ENCODE measurements at places on chromosomes 5 and 9. TPM values are rescaled to one million over a fixed set of nuclear protein-coding genes. Genes with fewer than 3 reads are reported as not detected.

IL4 gene
- total RNA-seq: not detected

WDR5 gene
- 20.7 TPM for total RNA-seq

NUTM2F gene
- not detected for total RNA-seq

IRX1 gene
- not detected for total RNA-seq

GFRA3 gene
- total RNA-seq: 0.82 TPM

IFNB1 gene
- not detected for total RNA-seq

GKAP1 gene
- total RNA-seq: 4.0 TPM

IL7R gene
- total RNA-seq: 3.0 TPM

SLCO6A1 gene
- not detected for total RNA-seq

IRX4 gene
- not detected for total RNA-seq

FAM120A gene
- total RNA-seq: 179 TPM

LVRN gene
- 0.52 TPM for total RNA-seq

OSMR gene
- 6.9 TPM for total RNA-seq

IFNA8 gene
- total RNA-seq: not detected

SLC25A2 gene
- 0.95 TPM for total RNA-seq

OLFM1 gene
- total RNA-seq: 6.0 TPM

PCDHGC4 gene
- 0.92 TPM for total RNA-seq

ADAMTSL2 gene
- 1.2 TPM for total RNA-seq

GM2A gene
- 19.0 TPM for total RNA-seq

ECPAS gene
- 89.4 TPM for total RNA-seq

IFNE gene
- not detected for total RNA-seq

TMEM252 gene
- 0.89 TPM for total RNA-seq

SLF1 gene
- 5.1 TPM for total RNA-seq

DND1 gene
- 0.78 TPM for total RNA-seq

GAS1 gene
- 1.8 TPM for total RNA-seq

DMRT3 gene
- total RNA-seq: not detected

FAXDC2 gene
- total RNA-seq: 36.6 TPM

PAX5 gene
- total RNA-seq: 0.59 TPM

MROH2B gene
- total RNA-seq: not detected

CTXN3 gene
- not detected for total RNA-seq

PPP3R2 gene
- total RNA-seq: not detected

PCSK5 gene
- 79.8 TPM for total RNA-seq

FYB1 gene
- 10.8 TPM for total RNA-seq

PCDHGB7 gene
- 4.2 TPM for total RNA-seq

IRGM gene
- not detected for total RNA-seq

BRINP1 gene
- total RNA-seq: 0.17 TPM

AIF1L gene
- total RNA-seq: 2.7 TPM

PRSS3 gene
- 244 TPM for total RNA-seq

GPR151 gene
- not detected for total RNA-seq

PCDHGC3 gene
- 15.3 TPM for total RNA-seq

NDFIP1 gene
- 54.8 TPM for total RNA-seq

PCDHGA10 gene
- 2.8 TPM for total RNA-seq

ICE1 gene
- total RNA-seq: 20.1 TPM

EIF4E1B gene
- total RNA-seq: not detected

GHR gene
- total RNA-seq: 8.0 TPM

MSX2 gene
- 0.81 TPM for total RNA-seq

IGIP gene
- 9.3 TPM for total RNA-seq

TMEM215 gene
- total RNA-seq: not detected

ITGA2 gene
- total RNA-seq: 19.2 TPM

TNFSF15 gene
- 4.0 TPM for total RNA-seq

OGN gene
- total RNA-seq: 17.6 TPM

GARIN3 gene
- total RNA-seq: not detected

NR2F1 gene
- 2.7 TPM for total RNA-seq

HMMR gene
- total RNA-seq: 3.0 TPM

CLIC3 gene
- total RNA-seq: 3.8 TPM

NMUR2 gene
- total RNA-seq: not detected

ZFR gene
- 45.7 TPM for total RNA-seq

SLC6A19 gene
- total RNA-seq: 72.5 TPM

SHISAL2B gene
- total RNA-seq: not detected

PKD2L2 gene
- not detected for total RNA-seq

Measured in left colon (tissue), 2 donors.